ENCODE measurements at places on chromosomes 4 and X.

- DNase-seq, result peak; percentile 98
These were observed 62.4 kb downstream of the JADE1 start for GRCh38 chr4:128871948-128872347.

DNA sequence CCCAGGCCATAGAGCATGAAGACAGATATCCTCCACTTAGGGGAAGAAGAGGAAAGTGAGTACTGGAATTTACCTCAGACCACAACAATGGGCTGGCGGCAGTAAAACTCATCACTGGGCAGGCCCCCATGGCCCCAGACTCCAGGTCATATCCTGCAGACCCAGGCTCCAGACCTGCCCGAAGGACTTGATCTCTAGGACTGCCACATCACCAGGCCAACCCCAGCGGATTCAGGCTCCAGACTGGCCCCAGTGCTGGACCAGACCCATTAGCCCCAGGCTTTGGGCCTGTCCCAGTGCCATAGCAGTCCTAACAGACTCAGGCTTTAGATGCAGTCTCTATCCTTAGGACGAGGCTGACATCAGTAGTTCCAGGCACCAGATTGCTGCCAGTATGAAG is 190.6 kb downstream of the DLG3 start:
- no peak for DNase-seq

GRCh38 chrX:9775930-9776329 is 10.3 kb upstream of the GPR143 start:
- DNase-seq, result no peak

DNA sequence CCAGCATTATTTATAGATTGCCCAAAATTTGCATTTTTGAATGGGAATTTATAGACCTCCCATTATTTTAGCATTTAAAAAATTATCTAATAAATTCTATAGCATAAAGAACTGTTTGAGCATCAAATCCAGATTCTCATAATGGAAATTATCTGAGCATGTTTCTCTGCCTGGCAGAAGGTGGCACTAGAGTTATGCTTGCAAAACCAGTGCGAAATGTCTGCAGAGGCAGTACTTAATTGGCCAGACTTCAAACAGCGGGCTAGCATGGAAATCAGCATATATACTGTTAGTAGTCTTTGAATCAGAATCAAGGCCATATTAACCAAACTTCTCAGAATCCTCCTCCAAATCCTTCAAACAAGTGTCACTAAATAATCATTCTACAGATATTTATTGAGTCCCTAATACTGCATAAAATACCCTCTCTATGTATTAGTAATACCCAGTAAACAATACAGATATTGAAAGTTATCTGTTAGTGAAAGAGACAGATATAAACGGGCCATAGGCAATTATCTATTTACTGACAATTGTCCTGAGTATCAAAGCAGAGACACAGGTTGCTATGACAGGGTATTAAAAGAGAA is 78.7 kb upstream of the DCLK2 start:
- DNase-seq, result peak; percentile 75

GRCh38 chr4:150827226-150827625 is 187.9 kb downstream of the LRBA start:
- DNase-seq, result no peak

DNA sequence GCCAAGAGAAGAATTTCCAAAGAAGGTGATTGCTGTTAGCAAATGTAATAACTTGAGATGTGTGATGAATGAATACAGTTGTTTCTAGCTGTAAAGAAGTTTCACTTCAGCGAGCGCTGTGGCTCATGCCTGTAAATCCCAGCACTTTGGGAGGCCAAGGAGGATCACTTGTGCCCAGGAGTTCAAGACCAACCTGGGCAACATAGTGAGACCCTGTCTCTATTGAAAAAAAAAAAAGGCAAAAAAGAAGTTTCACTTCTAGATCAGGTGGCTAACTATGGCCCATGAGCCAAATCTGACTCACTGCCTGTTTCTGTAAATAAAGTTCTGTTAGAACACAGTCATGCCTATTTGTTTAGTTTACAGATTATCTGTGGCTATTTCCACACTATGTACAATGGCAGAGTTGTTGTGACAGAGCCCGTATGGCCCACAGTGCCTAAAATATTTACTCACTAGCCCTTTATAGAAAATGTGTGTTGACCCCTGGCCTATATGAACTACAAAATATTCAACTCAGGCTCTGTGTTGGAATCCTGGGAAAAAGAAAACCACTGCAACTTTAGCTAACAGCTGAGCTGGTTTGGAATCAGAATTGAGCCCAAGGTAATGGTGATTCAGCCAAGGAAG is 54.1 kb upstream of the PRPS1 start:
- peak; percentile 74 for DNase-seq

GRCh38 chrX:103396186-103396585 is 19.8 kb downstream of the BEX3 start:
- DNase-seq, result peak; percentile 46

- no peak for DNase-seq
These were observed 125.0 kb downstream of the ARHGAP6 start for GRCh38 chrX:11540532-11541377.

GRCh38 chrX:41472231-41472815 is 25.2 kb downstream of the NYX start:
- DNase-seq, result no peak

DNA sequence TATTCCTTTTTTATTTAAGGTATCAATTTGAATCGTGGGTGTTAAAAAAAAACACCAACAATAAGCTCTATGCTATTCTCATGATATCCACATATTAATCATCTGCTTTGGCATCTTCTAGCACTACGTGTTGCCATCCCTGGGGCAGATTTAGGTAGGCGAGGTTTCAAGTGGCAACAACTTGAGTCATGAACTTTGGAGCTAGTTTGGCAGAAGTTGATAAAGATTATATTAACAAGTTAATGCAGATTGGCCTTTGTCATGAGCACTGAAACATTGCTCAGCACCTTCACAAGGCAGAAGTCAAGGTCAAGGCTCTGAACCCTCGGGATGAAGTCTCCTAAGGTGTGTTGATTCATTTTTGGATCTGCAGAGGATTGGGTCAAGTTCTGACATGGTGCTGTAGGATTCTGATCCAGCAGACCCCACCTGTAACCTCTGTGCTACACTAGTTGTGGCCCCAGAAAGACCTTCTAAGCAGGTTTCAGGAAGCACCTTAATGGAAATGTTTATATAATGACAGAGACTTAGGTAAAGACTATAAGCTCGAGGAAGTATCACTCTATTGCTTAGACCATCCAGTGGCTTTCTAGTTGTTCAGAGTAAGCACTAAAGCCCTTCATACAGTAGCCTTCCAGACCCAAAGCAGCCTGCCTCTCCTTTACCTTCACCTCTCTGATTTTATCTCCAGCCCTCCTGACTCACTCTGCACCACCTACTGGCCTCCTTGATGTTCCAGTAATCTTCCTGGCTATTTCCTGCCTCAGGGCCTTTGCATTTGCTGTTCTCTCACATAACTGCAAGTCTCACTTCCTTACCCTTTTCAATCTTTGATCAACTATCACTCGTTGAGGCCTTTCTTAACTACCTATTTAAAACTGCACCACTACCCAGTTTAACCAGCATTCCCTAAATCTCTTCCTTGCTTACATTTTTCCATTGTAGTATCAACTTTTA is 117.0 kb upstream of the SLC4A4 start:
- DNase-seq, result no peak

GRCh38 chr4:1579001-1579900 is 104.9 kb downstream of the FAM53A start:
- peak; percentile 61 for DNase-seq

GRCh38 chrX:155001873-155002272 is 20.6 kb downstream of the F8 start:
- no peak for DNase-seq

DNA sequence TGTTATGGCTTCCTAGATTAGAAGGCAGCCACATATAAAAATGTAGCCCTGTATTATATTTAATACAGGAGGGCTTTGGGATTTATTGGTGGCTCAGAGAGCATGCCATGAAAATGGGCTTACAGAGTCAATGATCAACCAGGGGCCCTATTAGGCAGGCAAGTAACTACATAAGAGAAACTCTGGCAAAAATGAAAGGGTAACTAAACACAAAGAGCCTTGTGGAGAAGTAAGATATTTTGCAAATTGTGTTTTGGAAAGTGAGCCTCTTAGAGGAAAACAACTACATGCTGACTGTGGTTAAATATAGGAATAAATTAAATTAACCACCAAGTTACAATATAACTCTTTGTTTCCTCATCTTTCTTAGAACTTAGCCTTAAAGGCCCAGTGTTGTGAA is 5.5 kb downstream of the SAT1 start:
- no peak for DNase-seq

GRCh38 chr4:122921971-122922876 is at the start of gene NUDT6:
TSS of gene NUDT6 (minus strand) at chr4:122922597. CDS start at chr4:122922572, 25 bp downstream.
- DNase-seq, result no peak

- DNase-seq, result peak; percentile 20
These were observed 5.6 kb downstream of the NYX start for GRCh38 chrX:41452565-41453356.

DNA sequence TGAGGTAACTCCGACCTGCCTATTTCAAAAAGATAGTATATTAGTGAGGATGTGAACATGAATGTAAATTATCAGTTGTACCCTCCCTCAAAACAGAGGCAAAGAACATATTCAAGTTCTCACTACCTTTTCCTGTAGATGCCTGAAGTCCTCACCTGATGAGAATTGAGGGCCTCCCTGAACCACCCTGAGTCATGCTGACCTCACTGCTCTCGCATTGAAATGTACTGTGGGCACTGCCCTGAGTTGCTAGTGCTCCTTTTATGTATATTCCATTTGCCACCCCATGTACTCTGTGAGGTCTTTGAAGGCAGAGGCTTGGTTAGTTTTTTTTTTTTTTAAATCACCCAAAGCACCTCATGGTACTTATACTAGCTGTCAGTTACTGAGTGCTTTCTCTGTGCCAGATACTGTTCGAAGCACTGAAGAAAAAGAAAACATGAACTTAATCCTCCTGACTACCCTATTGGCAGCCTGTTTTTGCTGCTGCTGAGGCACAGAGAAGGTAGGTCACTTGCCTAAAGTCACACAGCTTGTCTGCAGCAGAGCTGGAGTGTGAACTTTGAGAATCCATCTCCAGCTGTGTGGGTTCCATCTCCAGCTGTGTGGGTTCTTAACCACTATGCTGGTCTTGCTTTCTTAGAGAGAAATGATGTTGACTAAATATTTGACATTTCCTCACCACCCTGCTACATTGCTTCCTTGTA is 253.1 kb upstream of the GPC4 start:
- DNase-seq, result no peak

GRCh38 chrX:77431227-77431626 is 16.0 kb upstream of the FGF16 start:
- DNase-seq, result peak; percentile 38

DNA sequence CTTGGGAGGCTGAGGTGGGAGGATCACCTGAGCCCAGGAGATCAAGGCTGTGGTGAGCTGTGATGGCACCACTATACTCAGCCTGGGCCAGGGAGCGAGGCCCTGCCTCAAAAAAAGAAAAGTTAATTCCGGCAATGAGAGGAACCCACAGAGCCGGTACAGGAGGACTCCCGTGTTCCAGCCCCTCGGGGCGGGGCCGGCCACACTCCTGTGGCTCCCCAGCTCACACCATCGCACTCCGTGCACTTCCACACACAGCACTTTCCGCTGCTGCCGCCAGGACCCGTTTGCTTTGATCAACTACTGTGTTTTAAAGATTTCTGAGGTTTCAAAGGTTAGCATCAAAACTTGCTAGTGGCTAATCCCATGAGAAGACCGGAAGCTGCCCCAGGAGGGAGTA is 171.7 kb downstream of the AFAP1 start:
- DNase-seq, result no peak

Measured in HFFc6 (cell line).